WTC11 (cell line): ENCODE measurements at places on chromosomes 2 and 18.
A peak's percentile ranks its signal among the peaks of the same experiment; 100 is the strongest.

DNA sequence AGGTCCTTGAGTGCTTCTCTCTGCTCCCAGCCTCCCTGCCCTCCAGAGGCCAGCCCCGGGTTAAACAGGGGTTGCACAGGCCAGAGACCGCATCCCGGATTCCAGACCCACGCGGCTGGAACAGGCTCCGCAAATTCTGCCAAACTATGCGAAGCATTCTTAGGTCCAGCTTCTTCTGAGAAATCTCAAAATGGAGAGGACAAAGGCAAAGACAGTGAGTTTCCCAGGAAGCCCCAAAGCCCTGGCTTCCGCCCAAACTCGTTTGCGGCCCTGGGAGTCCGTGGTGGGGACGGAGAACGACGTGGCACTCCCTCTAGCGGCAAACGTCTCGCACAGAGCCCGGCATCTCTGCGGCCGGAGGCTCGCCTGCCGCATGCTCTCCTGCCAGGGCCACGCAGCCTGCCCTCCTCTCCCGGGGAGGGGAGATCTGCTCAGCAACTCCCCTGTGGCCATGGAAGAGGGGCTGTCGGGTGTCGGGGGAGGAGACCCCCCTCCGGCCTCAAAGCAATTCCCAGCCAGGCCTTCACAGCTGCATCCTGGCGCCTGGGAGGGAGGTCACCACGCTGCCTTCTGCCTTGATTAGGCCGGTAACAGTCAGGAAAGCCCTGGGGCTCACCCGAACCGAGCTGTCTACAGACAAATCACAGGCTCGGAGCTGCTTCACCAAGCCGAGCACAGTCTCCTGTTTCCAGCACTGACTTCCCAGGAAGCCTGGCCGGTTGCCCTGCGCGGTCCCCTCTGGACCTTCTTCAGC is 33.4 kb upstream of the KLHL29 start:
- H3K36me3 ChIP-seq = no peaks in the 10 kb centered on the region
- H3K4me3 ChIP-seq = no peak overlapping the region
- H3K27me3 ChIP-seq = peaks cover 38% of the 10 kb centered on the region

GRCh38 chr2:3170792-3171455 is 206.7 kb downstream of the EIPR1 start:
- no peak for DNase-seq
- H3K27me3 ChIP-seq = no peaks in the 10 kb centered on the region
- peaks cover 8% of the 10 kb centered on the region; the same call in 1 of the 2 replicates for H3K36me3 ChIP-seq
- peak overlapping the region; percentile 52; the same call in 1 of the 2 replicates for H3K27ac ChIP-seq
- H3K4me1 ChIP-seq = peaks cover 14% of the 10 kb centered on the region

GRCh38 chr18:63317982-63318888 is 1.3 kb downstream of the BCL2 start:
- H3K4me3 ChIP-seq = peak overlapping the region; percentile 91
- peaks cover 41% of the 10 kb centered on the region for H3K27me3 ChIP-seq
- peak; percentile 85 for DNase-seq

DNA sequence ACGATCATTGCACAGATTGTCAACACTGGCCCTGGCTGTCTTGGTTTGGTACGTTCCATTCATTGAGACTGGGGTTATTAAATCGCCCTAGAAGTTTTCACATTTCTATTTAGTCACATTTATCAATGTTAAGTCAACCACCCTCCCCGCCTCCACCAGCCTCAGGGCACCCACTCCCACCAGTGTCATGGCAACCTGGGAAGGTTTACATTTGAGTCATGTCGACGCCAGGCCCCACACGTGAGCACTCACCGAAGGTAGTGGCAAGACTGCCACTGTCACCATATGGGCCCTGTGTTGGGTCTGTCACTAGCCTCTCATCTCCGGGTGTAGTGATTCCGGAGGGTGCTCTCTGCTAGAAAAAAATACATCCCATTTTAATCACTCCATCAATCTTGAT is 194.2 kb downstream of the TWIST2 start:
- H3K36me3 ChIP-seq = no peaks in the 10 kb centered on the region
- no peak overlapping the region for H3K27ac ChIP-seq
- no peak for DNase-seq
- no peaks in the 10 kb centered on the region for H3K27me3 ChIP-seq
- no peaks in the 10 kb centered on the region for H3K4me1 ChIP-seq

GRCh38 chr2:109662889-109663288 is 48.7 kb downstream of the SOWAHC start:
- peaks cover 13% of the 10 kb centered on the region for H3K4me1 ChIP-seq
- no peak overlapping the region for H3K27ac ChIP-seq
- no peaks in the 10 kb centered on the region for H3K27me3 ChIP-seq
- no peak for DNase-seq

DNA sequence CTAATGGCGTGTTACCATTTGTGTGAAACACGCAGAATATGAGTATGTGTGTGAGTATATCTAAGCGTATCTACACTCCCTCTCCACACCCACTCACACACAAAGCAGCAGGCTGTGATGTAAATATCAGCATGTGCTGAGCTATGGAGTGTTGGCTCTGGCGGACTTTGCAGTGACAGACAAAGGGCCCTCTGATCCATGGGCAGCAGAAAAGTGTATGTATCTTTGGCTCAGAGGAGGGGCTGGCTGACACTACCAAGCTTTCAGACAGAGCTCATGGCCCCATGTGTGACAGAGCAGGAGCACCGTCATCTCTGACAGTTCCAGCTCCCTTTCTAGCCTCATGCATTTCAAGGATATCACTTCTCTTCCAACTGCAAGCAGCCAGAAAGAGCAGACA is 57.2 kb upstream of the ASB18 start:
- peaks cover 11% of the 10 kb centered on the region for H3K36me3 ChIP-seq
- no peaks in the 10 kb centered on the region for H3K4me1 ChIP-seq
- H3K27me3 ChIP-seq = peaks cover 3% of the 10 kb centered on the region
- DNase-seq = no peak
- no peak overlapping the region for H3K4me3 ChIP-seq

DNA sequence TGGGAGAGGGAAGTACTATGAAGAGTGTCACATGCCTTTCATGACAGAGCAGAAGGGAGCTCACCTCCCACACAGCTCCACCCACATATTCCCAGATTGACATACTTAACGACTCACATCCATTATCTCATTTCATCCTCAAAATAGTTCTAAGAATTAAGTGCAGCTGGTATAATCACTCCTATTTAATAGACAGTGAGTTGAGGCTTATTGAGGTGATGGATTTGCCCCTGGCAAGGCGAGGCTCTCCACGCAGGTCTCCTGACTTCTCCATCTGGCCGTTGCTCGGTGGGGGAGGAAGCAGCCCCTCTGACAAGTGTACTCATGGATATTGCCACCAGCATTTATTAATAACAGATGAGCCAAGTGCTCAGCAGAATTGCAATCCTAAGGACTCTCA is 81.4 kb downstream of the TGOLN2 start:
- no peak for DNase-seq
- peaks cover 93% of the 10 kb centered on the region for H3K4me1 ChIP-seq

DNA sequence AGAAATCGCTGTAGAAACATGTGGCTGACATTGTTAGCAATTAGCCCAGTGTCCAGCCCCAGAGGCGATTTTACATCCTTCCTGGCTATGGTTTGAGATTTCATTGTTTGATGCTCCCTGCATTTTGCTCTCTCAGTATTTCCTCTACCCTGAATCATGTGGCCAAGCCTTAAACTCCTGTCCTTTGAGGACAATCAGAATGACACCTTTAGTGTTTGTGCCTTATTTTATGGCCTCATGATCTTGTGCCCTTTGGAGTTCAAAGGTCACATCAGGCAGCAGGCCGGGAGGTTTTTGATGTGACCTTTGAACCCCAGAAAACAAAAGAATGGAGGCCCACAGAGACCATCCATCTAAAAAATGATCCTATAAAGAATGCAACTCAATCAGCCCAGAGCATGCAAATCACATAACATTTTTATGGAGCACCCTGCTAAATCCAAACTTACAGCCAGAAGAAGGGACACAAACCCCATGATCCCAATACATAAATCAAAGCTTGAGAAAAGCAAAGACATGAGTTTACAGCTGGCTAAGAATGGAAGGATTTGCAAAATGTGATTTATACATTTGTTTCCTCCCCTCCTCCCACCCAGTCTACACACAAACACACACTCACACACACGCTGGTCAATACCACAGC is 52.5 kb downstream of the FECH start:
- peaks cover 28% of the 10 kb centered on the region for H3K4me1 ChIP-seq
- no peak for DNase-seq
- H3K27ac ChIP-seq = peak overlapping the region; percentile 97
- no peaks in the 10 kb centered on the region for H3K27me3 ChIP-seq

DNA sequence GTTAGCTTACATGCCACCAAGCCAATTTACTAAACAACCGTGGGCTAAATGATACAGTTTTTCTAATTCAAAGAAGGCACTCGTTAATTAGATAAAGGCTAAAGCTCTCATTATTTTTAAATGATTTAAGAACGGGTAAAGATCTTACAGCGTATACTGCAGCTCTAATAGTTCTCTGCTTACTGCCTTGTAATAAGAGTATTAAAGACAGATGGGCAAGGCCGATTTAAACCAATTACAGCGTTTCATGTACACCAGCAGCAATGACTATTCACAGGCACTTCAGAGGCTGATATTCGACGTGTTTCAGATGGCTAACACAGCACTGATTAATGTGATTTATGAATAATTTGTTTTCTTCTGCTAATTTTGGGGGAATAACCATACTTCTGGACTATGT is 259.3 kb downstream of the ZNF407 start:
- H3K36me3 ChIP-seq = no peaks in the 10 kb centered on the region
- H3K4me3 ChIP-seq = no peak overlapping the region
- peaks cover 7% of the 10 kb centered on the region for H3K4me1 ChIP-seq
- H3K27me3 ChIP-seq = no peaks in the 10 kb centered on the region
- H3K27ac ChIP-seq = no peak overlapping the region

DNA sequence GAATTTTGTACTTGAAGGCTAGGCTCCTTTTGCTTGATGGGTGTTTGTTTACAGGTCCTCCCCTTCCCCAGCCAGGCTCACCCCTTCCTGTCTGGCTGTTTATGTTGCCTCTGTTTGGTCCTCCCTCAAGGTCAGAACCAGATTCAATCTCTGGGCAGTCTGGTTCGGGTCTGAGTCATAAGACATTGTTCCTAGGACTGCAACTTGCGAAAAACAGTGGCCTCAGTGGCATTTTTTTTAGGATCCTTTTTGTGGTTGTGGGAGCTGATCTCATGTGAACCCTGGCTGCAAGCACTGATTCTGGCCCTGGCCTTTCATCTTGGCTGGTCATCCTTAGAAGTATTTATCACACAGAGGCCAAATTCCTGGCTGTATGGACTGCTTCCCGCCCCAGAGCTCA is 370.4 kb downstream of the CLIP4 start:
- H3K27ac ChIP-seq = no peak overlapping the region
- no peak for DNase-seq
- H3K4me1 ChIP-seq = peaks cover 13% of the 10 kb centered on the region
- peaks cover 4% of the 10 kb centered on the region for H3K36me3 ChIP-seq
- H3K4me3 ChIP-seq = no peak overlapping the region
- H3K27me3 ChIP-seq = no peaks in the 10 kb centered on the region

DNA sequence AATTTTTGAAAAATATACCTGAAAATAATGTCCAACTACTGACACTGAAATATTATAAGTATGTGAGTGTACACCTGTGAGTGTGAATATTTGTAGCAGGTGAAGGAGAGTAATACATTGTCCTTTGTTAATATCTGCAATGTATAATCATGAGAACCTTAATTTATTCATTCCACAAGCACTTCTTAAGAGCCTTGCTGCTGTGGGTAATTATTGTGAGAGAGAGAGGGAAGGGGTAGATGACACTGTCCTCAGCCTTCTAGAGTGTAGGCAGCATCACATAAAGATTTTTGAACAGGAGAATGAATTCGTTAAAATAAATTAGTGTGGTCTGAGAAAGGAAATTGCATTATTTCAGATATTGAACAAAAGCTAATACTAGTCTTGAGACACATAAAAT is 157.2 kb downstream of the MAP2 start:
- H3K27ac ChIP-seq = no peak overlapping the region
- no peak for DNase-seq
- no peaks in the 10 kb centered on the region; the same call in 1 of the 2 replicates for H3K27me3 ChIP-seq
- no peak overlapping the region for H3K4me3 ChIP-seq
- peaks cover 35% of the 10 kb centered on the region for H3K4me1 ChIP-seq

DNA sequence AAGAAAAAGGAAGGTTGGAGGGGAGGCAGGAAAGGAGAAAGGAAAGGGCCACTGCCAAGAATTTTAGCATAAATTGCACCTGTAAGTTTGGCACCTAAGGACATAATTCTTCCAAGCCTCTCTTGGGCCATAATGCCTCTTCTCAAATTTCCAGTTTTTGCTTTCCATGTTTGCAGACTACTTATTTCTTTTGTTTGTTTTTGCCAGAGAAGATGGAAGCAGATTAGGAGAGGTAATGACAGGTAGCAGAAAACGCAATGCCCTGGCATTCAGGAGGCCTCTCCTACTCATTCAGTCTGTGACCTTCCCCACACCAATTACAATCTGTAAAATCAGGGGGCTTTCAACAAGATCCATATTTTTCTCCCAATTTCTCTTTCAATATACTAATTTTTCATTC is 56.8 kb downstream of the MRPL33 start:
- no peaks in the 10 kb centered on the region for H3K27me3 ChIP-seq
- no peak overlapping the region for H3K4me3 ChIP-seq
- H3K27ac ChIP-seq = no peak overlapping the region
- no peak for DNase-seq
- peaks cover 9% of the 10 kb centered on the region for H3K36me3 ChIP-seq

GRCh38 chr18:38847326-38847725 is 1281.7 kb upstream of the CELF4 start:
- no peak overlapping the region for H3K4me3 ChIP-seq
- H3K27ac ChIP-seq = no peak overlapping the region
- DNase-seq = no peak
- peaks cover 2% of the 10 kb centered on the region; the same call in 1 of the 2 replicates for H3K4me1 ChIP-seq
- no peaks in the 10 kb centered on the region for H3K27me3 ChIP-seq

- peaks cover 6% of the 10 kb centered on the region for H3K4me1 ChIP-seq
- H3K27me3 ChIP-seq = no peaks in the 10 kb centered on the region; the same call in 1 of the 2 replicates
- H3K4me3 ChIP-seq = no peak overlapping the region
- H3K27ac ChIP-seq = no peak overlapping the region
- H3K36me3 ChIP-seq = peaks cover 4% of the 10 kb centered on the region; the same call in 1 of the 2 replicates
Observed at GRCh38 chr2:48568547-48568946, 38.6 kb downstream of the STON1 start.

DNA sequence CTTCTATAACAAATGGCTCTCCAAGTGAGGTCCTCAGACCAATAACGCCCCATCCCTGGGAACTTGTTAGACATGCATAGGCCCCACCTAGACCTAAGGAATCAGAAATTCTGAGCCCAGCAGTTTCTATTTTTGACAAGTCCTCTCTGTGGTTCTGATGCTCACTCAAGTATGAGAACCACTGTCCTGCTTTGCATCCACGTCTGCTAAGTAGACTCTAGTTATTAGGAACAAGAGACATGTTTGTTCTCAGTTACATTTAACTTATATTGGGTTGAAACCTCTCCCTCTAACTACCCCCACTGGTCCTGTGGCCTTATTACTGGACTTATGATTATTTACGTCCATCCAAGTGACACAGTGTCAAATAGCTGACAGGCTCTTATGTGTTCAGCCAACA is 70.3 kb downstream of the TMEM17 start:
- H3K27me3 ChIP-seq = no peaks in the 10 kb centered on the region; the same call in 1 of the 2 replicates
- H3K27ac ChIP-seq = no peak overlapping the region
- H3K4me1 ChIP-seq = no peaks in the 10 kb centered on the region
- H3K36me3 ChIP-seq = no peaks in the 10 kb centered on the region

GRCh38 chr2:206442833-206443734 is at the start of gene ADAM23:
Gene ADAM23, plus strand, starts transcription at chr2:206443532. Its CDS starts 335 bp downstream, at chr2:206443867.
- peak; percentile 78 for DNase-seq
- H3K27ac ChIP-seq = no peak within 1 kb of the TSS
- H3K4me3 ChIP-seq = peak within 1 kb of the TSS; percentile 96
- H3K4me1 ChIP-seq = peaks cover 53% of the 10 kb centered on the region

GRCh38 chr2:168056242-168056787 is 191.1 kb downstream of the STK39 start:
- no peaks in the 10 kb centered on the region for H3K36me3 ChIP-seq
- H3K4me3 ChIP-seq = no peak overlapping the region
- no peak overlapping the region for H3K27ac ChIP-seq
- DNase-seq = no peak
